ENCODE measurements at places on chromosomes 1 and 21.

GRCh38 chr1:18475234-18475905 lies 5.4 kb upstream of the KLHDC7A start:
- DNase-seq, result no peak

DNA sequence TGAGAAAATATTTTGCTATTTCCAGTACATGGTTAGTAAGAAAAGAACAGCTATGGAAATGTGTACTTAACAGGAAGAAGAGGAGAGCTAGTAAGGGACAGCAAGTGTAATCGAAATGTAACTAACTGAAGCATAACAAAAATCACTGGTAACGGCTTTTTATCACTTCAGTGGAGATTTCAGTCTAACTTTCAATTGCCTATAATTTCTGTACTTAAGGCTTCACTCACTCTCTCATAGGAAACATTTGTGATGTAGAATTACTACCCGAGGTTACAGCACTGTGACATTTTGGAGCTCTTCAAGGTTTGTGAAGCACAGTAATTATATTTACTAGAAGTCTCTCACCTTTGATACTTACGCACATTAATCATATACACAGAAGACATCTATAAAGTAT lies 1119.1 kb downstream of the AMY1C start:
- DNase-seq, result no peak

- DNase-seq, result no peak
Observed at GRCh38 chr1:186569856-186570255, 108.9 kb upstream of the PDC start.

DNA sequence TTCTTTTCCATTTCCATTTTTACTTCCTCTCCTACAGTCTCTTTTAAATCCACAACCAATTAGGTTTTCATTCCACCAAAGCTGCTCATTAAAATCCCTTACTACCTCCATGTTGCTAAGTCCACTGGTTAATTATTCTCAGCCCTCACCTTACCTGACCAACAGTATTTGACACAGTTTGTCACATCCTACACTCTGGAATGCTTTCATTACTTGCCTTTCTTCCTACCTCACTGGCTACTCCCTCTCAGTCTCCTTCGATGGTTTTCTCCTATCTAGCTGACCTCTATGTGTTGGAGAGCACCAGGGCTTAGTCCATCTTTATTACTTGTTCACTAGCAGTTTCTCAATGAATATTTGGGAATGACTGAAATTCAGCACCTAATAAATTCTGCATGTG lies 78.6 kb downstream of the NME7 start:
- DNase-seq, result no peak

- DNase-seq, result no peak
Observed at GRCh38 chr21:15006594-15007230, 58.1 kb downstream of the NRIP1 start.

DNA sequence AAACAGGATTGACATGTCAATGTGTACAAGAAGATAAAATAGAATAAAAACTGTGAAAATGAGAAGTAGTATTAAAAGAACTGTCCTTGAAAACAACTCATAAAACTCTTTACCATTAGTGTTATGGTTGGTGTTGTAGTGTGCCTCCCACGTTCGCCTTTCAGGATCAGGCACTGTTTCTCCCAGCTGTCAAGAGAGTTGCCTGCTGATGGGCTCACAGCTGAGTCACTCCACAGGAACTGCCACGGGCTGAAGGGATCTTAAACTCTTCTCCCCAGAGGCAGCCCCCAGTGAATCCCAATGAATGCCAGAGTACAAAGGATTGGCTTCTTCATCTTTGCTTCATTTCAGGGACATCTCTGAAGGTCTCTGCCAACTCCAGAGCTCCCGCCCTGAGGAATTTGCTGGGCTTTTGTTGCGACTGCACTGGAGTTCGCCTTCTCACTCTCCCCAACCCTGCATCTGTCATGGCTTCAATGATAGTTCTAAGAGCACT lies 119.6 kb downstream of the ADGRL2 start:
- DNase-seq, result peak; percentile 89

- no peak for DNase-seq
Observed at GRCh38 chr1:154344977-154345837, 19.9 kb downstream of the ATP8B2 start.

- DNase-seq, result no peak
Observed at GRCh38 chr1:185448591-185449186, 131.6 kb upstream of the IVNS1ABP start.

DNA sequence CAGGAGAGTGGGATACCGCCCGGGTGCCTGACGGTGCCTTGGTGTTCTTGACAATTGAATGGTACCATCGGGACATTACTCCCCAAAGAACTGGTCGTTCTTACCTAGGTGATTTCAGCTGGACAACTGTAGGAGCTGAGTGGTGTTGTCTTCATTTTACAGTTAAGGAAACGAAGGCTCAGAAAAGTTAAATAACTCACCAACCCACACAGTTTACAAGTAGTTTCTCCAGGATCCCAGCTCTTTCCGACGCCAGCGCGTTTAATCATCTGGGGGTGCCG lies 1.6 kb downstream of the PIK3CD start:
- DNase-seq, result no peak

DNA sequence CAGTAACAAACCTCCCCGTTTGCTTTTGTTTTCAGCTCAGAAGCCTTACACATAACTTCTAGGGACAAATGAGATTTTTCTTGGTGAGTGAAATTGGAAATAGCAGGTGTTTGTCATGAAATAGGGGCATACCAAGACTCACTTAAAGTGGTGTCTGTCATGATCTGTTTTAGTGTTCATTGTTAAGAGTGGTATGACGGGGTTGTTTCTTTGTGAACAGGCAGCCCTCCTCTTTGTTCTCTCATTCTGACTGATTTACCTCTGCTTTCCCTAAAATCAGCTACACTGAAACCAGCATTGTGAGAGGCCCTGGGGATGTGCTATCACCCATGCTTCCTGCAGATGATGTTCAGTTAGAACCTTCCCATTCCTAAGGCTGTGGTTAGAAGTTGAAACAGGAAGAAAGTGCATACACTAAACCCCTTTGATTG lies 2.5 kb upstream of the ERO1B start:
- DNase-seq, result no peak

DNA sequence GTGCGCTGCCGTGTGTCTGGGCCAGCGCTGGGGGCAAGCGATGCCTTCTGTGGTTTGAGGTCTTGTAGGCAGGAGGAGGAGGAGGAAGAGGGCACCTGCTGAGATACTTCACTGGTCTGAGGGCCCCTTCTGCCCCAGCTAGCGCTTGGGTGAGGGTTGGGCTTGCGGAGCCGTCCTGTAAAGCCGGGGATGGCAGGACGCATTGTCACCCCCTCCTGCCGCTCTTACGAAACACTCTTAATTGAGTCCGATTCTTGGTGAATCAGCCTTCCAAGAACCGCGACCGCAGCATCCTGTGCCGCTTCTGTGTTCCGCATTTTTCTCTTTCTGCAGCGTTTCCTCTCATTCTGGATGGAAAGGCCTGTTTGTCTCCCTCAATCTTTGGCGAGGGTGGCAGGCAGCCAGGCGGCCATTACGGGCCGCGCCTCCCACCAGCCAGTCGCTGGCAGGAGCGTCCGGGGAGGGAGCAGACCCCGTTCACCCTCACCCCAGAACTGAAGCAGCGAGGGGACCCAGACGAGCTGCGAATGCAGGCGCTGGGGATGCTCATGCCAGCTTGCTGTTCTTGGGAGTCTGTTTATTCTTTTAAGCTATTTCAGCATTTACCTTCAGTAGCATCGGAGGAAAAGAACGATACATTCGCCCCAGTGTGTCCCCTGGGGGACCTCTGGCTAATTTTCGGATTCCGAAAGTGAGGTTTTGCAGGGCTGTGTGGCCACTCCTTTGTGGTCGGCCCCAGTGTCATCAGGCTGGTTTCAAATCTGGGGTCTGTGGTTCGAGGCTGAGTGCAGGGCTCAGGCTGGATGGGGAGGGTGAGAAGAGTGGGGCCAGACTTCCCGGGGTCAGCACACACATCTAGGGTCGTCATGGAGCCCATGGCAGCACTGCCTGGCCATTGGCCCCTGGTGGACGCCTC lies 62.7 kb downstream of the SKI start:
- DNase-seq, result no peak

- no peak for DNase-seq
Observed at GRCh38 chr1:157107702-157108101, 8.1 kb upstream of the ETV3L start.

GRCh38 chr1:38560457-38560856 lies 299.1 kb downstream of the RRAGC start:
- no peak for DNase-seq

- no peak for DNase-seq
Observed at GRCh38 chr1:178011465-178011828, 41.6 kb upstream of the SEC16B start.

DNA sequence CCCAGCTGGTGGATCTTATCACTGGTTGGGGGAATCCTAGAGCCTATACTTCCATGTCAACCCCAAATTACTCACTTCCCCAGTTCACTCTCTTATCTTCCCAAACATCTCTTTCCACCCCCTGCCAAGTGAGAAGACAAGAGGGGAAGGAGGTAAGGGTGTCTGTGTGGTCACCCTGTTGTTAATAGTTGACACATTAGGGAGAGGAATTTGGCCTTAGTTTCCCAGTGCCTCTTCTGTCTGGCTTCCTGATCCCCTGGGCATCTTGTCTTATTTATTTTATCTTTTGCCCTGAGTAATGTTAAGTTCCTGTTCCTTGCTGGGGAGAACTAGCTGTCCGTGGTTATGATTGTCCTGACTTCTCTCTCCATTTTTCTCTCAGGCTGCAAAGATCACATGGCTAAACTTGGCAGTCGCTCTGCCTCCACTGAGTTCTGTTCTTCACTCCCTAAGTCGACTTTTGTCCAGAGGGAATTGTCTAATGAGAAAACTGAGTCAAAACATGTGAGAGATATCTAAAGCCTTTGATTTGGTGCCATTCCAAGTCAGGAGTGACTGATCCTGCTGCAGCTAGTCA lies 157.1 kb upstream of the SYT6 start:
- DNase-seq, result no peak

GRCh38 chr1:38083541-38083940 lies 36.9 kb upstream of the POU3F1 start:
- no peak for DNase-seq

GRCh38 chr1:193355626-193356025 lies 169.2 kb upstream of the B3GALT2 start:
- no peak for DNase-seq

DNA sequence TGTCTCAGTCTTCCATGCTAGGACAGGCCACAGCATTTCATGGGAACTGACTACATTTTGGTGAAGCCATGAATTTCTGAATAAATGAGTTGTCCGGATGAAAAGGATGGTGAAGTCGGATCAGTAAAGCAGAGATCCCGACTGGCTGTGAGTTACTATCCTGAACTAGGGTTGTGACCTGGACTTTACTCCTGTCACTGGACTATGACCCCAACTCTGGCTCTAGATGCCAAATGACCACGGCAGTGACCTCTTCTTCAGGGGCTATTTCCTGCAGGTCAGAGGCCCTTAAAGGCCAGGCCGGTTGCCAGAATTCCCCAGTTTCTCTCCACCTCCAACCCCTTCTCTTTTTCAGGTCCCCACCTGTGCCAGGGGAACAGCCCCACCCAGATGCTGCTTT lies 1.7 kb upstream of the NECTIN4 start:
- no peak for DNase-seq

DNA sequence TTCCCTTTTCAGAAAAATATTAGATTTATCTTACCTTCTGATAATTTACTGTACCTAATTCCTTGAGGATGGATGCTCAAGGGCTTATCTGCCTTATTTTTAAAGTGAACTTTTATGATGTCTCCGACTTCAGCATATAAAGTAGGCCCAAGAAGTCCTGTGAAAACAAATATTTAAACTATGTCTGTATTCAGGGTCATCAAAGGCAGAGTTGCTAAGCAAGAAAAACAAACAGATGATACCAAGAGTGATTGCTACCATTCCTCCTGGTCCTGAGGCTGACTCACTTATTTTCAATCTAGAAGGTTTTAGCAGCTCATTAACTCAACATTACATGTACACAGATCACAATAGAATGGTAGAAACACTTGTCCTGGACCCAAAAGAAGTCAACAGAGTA lies 14.1 kb downstream of the F5 start:
- no peak for DNase-seq

DNA sequence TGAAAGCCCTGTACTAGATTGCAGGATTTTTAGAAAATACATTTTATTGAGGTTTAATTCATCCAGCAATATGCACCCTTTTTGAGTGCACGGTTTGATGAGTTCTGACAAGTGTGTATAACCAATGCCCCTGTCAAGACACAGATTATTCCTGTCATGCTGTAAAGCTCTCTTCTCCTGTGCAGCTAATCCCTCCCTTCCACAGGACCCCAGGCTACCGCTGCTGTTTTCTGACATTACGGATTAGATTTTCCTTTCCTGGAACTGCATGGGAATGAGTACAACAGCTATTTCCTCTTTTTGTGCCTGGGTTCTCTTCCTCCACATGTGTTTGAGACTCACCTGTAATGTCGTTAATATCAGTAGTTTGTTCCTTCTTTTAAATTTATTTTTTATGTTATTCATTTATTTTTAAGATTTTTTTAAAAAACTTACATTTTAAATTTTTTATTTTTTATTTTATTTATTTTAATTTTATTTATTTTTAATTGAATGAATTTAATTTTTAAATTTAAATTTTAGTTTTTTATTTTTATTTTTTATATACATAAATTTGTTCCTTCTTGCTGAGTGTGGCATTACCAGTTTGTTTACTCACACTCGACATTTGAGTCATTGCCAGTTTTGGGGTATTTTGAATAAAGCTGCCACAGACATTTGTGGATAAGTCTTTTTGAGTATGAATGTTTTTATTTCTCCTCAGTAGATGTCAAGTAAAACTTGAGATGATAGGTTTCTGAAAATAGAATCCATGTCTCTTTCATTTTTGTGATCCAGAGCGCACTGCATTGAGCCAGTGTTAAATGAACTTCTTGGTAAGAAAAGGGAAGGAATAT lies 79.0 kb upstream of the B3GALT5 start:
- no peak for DNase-seq

- DNase-seq, result no peak
Observed at GRCh38 chr1:177228693-177229065, 57.9 kb downstream of the BRINP2 start.

- peak; percentile 30 for DNase-seq
Observed at GRCh38 chr1:199310708-199311107, 671.9 kb downstream of the PTPRC start.

- DNase-seq, result no peak
Observed at GRCh38 chr1:93905734-93906133, 3.5 kb downstream of the GCLM start.
